Right lung (tissue), 10 donors: ENCODE measurements at places on chromosomes 12 and 14. TPM values are rescaled to one million over a fixed set of nuclear protein-coding genes. Genes with fewer than 3 reads are reported as not detected.

DNA sequence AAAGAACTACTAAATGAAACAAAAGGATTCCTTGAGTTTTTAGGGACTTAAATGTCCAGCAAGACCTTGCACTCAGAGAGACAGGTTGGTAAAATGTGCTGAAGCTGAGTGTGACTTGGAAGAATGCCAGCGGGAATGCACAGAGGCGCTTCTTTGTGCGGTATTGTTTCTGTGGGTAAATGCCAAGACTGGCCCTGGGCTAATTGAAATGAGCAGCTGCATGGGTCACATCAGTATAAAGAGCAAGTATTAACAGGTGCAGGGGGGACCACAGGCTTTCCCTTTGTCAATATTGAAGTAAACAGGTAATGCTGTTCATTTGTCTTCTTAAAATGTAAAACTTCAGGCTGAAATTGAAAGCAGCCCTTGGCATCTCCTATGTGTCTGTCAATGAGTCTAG is 74.3 kb downstream of the LMO3 start:
- DNase-seq, result no peak

Gene SLC2A13
- 7.2 TPM for polyA plus RNA-seq

GRCh38 chr12:104477510-104478390 is 21.0 kb downstream of the CHST11 start:
- DNase-seq, result no peak

Gene MYF5
- polyA plus RNA-seq, result 1.6 TPM

GRCh38 chr14:75595226-75595625 is 16.8 kb downstream of the FLVCR2 start:
- no peak for DNase-seq

GRCh38 chr14:94773655-94774343 is 3.9 kb upstream of the GSC start:
- no peak for DNase-seq

DNA sequence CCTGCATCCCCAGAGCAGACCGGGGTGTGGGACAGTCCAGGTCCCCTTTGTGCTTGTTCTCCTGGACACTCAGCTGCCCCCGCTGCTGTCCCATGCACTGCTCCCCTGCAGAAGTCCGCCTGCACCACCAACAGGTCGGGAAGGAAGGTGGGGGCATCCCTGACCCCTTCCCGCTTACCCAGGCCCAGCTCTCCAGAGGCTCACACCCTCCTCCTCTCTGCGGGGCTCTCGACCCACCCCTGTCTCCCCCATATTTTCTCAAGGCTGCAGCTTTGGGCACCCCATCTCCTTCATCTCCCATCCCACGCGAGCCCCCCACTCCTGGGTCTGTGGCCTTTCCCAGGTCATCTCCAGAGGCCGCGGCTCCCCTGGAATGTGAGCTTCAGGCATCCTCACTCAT is 9.4 kb downstream of the ZBTB42 start:
- no peak for DNase-seq

Gene ANKRD33
- polyA plus RNA-seq, result not detected

DNA sequence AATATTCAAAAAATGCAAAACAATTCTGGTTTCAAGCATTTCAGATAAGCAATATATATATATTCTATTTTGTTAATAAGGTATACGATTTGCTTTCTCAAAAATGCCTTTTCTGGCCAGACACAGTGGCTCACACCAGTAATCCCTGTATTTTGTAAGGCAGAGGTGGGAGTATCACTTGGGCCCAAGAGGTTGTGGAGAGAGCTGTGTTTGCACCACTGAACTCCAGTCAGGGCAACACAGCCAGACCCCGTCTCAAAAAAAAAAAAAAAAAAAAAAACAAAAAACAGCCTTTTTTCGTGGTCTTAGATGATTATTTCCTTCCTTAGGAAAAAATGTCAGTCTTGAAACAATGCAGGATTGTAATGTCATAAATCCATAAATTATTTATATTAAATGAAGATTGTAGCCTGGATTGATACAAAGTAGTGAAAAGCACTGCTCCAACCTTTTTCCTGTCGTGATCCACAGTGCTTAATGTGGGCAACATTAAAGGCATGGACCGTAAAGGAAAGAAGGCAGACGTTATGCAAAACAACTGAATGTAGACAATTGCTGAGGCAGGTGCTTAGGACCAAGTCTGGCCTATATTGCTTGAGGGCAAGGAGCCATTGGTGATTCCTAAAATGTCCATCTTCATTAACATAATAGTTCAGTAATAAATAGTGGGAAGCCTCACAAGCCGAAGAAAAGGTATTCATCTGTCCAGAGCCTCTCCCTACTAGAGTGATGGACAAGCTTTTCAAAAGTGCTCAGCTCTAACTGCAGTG is 36.8 kb downstream of the RAD52 start:
- DNase-seq, result no peak

GRCh38 chr14:95644981-95645380 is 41.2 kb upstream of the TCL1B start:
- no peak for DNase-seq

GRCh38 chr12:67705394-67706370 is 57.1 kb downstream of the DYRK2 start:
- DNase-seq, result peak; percentile 47

- no peak for DNase-seq
Measured at GRCh38 chr14:60790850-60791249, 56.3 kb downstream of the MNAT1 start.

Gene IGFBP6
- polyA plus RNA-seq, result 25.1 TPM
